ENCODE measurements at places on chromosomes 12 and 14.

DNA sequence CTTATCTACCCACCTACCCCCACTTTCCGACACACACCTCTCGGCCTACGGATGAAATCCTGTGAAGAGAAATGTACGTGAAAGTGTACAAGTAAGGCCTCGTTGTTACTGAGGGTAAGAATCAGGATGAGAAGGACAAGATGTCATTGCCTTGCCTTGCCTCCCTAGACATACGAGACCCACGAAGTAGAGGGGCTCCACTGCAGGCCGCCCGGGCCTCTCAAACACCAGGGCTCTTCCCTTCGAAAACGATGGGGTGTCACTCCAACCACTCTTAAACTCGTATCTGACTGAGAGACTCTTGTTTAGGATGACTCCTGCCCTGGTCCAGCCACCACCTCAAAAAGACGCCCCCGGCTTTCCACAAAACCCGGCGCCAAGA lies 498 bp downstream of the RACGAP1 start:
- DNase-seq, result no peak

GRCh38 chr12:75602106-75602505 lies 90.7 kb upstream of the KRR1 start:
- no peak for DNase-seq

DNA sequence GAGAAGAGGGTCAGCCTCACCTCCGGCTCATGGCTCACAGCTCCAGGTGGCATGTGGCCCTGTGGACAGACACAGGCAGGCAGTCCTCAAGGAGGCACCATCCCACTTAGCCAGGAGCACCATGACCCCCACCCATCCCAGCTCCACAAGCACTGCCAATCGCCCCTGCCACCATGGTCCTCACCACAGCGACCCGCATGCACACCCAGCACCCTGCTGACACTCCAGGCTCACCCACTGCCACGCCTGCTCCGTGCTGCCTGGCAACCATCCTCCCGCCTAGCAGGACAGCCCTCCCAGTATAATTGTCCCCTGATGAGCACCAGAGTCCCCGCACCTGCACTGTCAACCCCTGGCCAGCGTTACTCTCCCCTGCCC lies 50.9 kb downstream of the TRPV4 start:
- no peak for DNase-seq

- DNase-seq, result no peak
Observed at GRCh38 chr14:102097441-102098135, 10.7 kb upstream of the HSP90AA1 start.
